Ecto neural progenitor cell (in vitro differentiated cells): ENCODE measurements at places on chromosomes 7 and 10.

GRCh38 chr10:78335371-78335690 is 301.7 kb downstream of the RPS24 start:
- no peak for DNase-seq

GRCh38 chr10:104268713-104269645 is at the start of gene GSTO2:
Gene GSTO2 (plus strand): TSS chr10:104269184. CDS start chr10:104274916, 5,732 bp downstream.
- DNase-seq, result peak; percentile 99

DNA sequence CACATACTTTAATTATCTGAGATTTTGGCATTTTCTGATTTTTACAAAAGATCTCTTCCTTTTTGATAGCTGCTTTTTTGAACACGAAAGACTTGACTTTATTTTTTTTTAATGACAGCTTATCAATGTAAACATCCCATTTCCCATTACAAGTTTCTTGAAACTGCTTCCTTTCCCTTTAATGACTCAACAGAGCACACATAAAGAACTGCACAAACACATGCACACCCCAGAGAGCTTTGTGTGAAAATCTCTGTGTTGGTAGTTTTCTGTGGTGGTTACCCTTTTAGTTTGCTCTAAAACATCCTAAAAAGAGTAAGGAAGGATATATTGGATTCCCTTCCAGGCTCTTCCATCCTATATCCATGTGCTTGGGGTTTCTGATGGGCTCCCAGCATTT is 125.1 kb upstream of the ZNF32 start:
- no peak for DNase-seq

DNA sequence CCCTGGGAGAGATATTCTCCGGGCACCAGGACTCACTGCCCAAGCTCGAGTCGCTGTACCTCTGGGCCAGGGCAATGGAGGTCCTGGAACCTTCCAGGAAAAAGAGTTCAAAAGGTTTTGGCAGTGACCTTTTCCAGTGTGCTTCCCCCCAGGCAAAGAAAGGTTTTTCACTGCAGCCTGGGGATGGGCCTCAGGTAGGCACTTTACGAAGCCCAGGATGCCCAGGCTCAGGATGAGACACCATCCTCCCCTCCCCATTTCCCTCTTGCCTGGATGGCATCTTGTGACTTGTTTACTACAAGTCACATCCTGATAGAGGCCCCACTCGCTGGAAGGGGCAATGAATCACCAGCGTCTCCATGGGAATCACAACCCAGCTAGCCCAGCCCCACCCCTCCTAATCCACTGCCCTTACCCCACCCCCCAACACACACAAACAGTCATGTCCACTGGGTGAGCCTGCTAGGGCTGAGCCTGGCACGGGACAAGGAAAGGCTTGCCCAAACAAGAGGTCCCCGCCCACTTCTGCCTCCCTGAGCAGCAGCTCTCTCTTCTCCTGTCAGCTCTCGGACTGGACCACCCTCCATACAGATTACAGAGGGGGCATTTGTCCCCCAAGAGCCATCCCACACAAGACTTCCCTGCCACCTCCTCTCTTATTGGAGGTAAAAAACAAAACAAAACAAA is 93.8 kb upstream of the SMNDC1 start:
- DNase-seq, result no peak

- DNase-seq, result no peak
These were observed 516.7 kb downstream of the ADRA2A start for GRCh38 chr10:111593578-111593977.

DNA sequence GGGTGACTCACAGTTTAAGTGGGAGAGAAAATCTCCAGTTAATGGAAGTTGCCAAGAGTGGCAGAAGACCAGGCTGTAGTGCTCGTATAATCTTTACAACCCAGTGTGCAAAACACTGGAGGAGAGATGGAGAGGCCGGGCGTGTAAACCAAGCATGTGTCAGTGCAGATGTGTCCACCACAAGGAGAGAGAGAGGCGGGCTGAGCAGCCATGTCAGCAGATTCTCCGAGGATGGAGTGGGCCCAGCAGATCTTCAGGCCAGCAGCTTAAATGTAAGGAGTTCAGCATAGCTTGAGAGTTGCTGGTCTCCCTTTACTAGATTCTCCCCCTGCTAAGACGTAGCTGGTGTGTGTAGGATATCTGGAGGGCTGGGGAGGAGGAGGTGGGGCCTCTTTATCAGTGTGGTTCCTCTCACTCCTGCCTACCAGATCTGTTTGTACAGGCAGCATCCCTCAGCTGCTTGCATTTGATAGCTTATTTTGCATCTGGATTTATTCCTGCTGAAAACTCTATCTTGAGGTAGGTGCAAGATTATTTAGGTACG is 13.7 kb downstream of the BPGM start:
- no peak for DNase-seq

GRCh38 chr10:27525819-27526218 is 21.7 kb downstream of the RAB18 start:
- DNase-seq, result no peak

DNA sequence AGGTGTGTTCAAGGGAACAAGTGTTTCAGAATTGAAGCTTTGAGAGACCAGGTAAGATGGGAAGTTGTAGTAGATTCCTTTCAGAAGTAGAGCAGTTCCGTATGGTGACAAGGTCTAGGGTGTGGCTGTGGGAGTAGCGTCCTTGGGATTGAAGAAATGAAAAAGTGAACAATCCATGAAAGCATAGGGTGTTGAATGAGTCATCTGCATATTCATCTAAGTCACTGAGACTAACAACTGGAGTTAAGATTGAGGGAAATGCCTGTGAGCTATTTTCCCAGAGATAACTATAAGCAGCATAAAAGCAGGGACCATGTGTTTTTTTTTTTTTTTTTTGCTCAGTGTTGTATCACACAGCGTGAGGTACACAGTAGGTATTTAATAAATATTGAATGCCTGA is 134.8 kb downstream of the PHTF2 start:
- no peak for DNase-seq

DNA sequence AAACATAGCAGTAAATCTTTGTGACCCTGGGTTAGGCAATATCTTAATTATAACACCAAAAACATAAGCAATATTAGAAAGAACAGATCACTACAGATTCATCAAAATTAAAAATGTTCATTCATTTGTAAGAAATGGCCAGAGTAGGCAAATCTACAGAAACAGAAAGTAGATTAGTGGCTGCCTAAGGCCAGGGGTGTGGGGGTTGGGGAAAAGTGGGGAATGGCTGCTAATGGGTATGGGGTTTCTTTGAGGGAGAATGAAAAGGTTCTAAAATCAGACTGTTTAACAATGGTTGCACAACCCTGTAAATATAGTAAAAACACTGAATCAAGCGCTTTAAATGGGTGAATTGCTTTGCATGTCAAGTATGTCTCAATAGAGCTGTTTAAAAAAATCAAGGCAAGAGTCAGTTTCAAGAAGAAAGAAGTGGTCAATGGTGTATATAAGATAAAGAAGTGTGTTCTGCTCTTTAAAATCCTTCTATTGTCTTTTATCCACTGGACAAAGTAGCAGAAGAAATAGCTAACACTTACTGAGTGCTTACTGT is 42.6 kb downstream of the CDK6 start:
- no peak for DNase-seq

DNA sequence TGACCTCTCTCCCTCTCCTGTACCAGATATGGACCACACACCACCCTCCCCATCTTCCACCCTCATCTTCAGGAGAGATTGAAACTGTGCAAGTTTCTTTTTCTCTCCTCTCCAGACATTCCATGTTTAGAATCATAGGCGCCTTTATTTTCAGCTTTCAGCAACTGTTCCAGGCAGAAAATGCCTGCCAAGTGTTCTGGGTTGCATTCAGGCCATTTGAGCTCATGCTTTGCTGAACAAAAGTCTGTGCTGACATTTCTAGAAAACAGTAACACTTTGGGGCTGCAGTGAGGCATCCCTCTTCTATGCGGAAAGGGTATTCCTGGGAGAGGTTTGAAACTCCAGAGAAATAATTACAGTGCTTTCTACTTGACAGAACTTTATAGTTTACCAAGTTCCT is 361.7 kb downstream of the GPAM start:
- no peak for DNase-seq

GRCh38 chr10:60417901-60418300 is 28.2 kb upstream of the ANK3 start:
- DNase-seq, result no peak

GRCh38 chr10:77861366-77861765 is 65.2 kb downstream of the DLG5 start:
- no peak for DNase-seq

DNA sequence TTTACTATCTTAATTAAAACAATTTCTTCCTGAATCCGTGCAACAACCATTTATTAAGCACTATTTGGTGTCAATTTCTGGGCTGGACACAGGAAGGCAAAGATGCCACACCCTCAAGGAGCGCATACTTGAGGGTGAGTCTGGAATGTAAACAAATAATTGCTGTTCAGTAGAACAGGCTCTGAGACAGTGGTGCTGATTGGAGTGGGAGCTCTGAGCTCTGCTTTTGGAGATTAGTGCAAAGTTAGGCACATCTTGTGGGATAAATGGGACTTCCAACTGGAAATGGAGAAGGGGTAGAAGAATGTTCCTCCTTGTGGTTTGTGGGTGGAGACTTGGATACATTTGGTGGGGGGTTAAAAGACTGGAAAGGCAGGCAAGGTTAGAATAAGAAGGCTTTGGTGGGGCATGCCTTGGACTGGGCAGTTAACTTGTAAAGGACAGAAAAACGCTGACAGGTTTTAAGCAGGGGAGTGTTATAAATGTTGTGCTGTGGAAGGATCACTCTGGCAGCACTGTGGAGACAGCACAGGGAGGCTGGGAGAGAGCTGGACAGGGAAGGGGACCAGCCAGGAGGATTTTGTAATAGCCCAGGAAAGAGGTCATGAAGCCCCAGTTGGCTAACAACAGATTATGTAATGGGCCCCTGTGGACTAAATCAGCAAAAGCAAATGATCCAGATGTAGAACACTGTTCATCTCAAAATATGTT is 80.7 kb downstream of the ZNF365 start:
- no peak for DNase-seq

DNA sequence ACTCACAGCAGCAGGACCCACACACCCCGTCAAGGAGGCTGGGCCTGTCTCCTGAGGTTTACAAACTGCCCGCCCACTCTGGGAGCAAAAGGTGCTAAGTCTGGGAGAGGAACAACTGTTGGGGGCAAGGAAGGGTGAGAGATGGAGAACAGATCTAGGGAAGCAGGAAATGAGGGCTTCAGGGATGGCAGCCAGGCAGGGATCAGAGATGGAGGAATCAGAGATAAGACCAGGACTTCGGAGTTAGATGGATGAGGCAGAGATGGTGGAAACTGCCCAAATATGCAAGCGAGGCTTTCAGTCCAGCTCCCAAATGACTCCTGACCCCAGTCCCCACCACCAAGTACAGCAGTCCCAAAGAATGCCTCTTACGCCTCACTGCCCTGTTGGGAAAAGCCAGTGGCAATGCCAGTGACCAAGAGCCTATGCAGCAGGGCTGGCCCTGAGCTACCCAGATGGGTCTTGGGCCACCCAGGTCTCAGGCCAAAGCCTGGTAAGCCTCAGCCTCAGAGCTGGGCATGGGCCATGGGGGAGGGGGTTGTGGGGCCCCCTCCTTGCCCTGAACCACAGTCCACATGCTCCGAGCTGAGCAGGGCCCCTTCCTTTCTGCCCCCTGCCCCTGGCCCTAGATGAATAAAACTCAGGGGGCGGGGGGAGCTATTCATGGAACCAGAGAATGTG is 39.5 kb upstream of the SLF2 start:
- DNase-seq, result no peak

DNA sequence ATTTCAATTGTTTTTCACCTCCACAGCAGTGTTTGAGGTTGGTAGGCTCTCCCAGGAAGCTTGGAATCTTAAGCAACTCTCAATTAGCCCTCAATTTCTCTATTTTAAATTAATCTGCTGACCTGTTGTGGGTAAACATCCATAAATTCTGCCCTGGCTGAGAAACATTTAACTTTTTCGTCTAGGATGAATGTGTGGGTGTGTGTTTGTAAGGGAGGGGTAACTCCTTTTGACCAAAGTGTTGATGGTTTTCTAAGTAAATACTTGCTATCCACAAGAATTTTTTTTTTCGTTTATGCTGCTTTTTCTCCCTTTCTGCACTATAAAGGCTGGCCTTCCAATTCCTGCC is 973 bp downstream of the PPP3CB start:
- DNase-seq, result no peak
